ENCODE measurements at places on chromosomes 13 and 19.
A peak's percentile ranks its signal among the peaks of the same experiment; 100 is the strongest.

- no peak for DNase-seq
Observed at GRCh38 chr13:47794963-47795362, 206.1 kb downstream of the SUCLA2 start.

DNA sequence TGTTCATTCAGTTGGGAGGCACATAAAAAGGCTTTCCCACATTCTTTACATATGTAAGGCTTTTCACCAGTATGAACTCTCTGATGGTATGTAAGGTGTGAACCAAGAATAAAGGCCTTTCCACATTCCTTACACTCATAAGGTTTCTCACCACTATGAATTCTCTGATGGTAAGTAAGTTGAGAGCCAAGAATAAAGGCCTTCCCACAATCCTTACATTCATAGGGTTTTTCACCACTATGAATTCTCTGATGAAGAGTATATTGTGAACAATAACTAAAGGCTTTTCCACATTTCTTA lies 29.3 kb downstream of the ZNF571 start:
- no peak for DNase-seq

DNA sequence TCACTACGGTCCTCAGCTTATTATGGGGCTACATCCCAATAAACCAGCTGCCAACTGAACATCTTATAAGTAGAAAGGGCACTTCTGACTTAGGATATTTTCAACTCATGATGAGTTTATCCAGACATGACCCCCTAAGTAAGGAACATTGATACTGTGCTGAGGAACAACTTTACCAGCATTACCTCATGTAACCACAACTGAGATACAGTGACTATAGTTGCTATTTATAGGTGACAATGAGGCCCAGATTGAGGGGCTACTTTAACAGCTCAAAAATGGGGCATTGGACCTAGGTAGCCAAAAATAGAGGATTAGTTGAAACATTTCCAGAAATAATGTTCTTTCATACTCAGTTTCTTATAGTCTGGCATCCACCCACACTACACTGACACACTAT lies 26.8 kb downstream of the SKA3 start:
- no peak for DNase-seq

GRCh38 chr13:35499196-35499662 lies 22.7 kb upstream of the MAB21L1 start:
- no peak for DNase-seq

DNA sequence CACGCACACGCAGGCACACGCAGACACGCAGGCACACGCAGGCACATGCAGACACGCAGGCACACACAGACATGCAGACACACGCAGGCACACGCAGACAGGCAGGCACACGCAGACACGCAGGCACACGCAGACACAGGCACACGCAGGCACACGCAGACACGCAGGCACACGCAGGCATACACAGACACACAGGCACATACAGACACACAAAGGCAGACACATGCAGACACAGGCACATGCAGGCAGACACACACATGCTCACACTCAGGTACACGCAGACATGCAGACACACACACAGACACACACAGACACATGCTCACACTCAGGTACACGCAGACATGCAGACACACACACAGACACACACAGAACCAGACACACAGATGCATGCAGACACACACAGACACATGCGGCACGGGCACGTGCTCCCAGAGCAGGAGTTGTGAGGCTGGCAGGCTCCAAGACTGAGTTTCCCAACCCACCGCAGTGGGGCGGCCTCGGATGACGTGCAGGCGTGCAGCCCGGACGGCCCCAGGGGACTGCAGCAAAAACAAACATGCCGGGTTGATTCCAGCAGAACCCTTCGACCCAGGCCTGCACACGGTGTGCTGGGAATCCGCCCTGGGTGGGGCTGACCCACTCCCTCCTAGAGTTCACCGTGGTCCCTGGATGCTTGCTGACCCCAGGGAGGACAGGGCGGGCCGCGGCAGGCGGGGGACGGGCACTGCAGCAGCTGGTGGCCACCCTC lies 100.0 kb downstream of the GADD45B start:
- DNase-seq, result no peak

DNA sequence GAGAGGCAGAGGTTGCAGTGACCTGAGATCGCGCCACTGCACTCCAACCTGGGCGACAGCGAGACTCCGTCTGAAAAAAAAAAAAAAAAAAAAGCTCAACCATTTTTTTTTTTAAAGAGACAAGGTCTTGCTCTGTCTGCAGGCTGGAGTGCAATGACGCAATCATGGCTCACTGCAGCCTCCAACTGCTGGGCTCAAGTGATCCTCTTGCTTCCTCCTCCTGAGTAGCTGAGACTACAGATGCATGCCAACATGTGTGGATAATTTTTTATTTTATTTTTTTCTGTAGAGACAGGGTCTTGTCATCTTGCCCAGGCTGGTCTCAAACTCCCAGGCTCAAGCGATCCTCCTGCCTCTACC lies 10.3 kb downstream of the EHD2 start:
- no peak for DNase-seq

GRCh38 chr19:51123802-51124201 lies 904 bp upstream of the SIGLEC9 start:
- no peak for DNase-seq

DNA sequence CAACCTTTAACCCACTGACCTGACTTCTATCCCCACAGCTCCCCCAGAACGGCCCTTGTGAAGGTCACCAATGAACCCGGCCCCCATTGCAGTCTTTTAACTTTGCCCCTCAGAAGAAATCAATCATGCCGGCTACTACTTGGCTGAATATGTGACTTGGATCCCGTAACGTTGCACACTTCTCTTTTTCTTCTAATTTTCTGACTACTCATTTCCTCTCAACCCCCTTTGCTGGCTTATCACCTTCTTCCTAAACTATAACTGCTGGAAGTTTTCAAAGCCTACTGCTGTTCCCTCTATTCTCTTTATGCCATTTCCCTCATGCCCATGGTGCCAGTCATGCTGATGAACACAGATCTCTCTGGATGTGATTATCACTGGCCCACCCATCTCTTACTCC lies 367.6 kb downstream of the DNAJC15 start:
- no peak for DNase-seq

- DNase-seq, result no peak
Observed at GRCh38 chr13:99871249-99871898, 100.2 kb downstream of the ZIC5 start.

- no peak for DNase-seq
Observed at GRCh38 chr19:18612772-18613588, at the start of gene TMEM59L. TSS of gene TMEM59L (plus strand) at chr19:18612870. CDS start at chr19:18612959, 89 bp downstream.

DNA sequence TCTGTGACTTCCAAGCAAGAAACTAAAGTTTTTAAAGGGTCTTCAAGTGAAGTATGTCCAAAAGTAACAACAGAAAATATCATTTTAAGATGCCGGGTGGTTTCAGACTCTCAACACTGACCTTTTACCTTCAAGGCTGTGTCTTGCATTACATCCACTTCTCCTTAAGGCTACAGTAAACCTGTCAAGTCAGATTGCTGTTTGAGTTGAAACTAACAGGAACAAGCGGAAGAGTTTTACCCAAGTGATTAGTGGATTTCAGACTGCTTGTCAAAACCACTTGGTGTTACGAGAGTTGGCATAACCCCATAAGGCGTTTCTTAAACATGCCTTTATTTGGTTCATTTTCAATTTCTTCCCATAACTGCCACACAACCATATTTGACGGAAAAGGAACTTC lies 283.1 kb downstream of the DCT start:
- DNase-seq, result no peak

DNA sequence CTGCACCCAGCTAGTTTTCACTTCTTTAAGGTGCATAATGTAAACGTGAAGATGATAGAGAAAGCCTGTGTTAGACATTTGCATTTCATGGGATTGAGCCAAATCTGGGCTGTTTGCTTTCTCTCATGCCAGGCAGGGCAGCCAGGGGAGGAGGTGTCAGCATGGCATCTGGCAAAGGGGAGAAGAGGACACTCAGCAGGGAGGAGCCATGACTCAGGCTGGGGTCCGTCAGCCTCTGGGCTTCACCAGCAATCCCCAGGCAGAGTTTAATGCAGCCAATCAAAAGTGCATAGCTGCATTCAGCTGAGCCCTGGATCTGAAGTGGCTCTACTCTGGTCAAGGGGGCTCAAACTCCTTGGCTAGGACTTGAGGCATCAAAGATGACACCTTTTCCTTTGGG lies 23.5 kb downstream of the EBPL start:
- no peak for DNase-seq

DNA sequence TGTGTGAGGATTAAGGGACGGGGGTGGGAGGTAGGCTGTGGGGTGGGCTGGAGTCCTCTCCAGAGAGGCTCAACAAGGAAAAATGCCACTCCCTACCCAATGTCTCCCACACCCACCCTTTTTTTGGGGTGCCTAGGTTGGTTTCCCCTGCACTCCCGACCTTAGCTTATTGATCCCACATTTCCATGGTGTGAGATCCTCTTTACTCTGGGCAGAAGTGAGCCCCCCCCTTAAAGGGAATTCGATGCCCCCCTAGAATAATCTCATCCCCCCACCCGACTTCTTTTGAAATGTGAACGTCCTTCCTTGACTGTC lies 5.5 kb downstream of the FOSB start:
- no peak for DNase-seq

GRCh38 chr13:44498969-44499368 lies 77.2 kb downstream of the TSC22D1 start:
- no peak for DNase-seq

DNA sequence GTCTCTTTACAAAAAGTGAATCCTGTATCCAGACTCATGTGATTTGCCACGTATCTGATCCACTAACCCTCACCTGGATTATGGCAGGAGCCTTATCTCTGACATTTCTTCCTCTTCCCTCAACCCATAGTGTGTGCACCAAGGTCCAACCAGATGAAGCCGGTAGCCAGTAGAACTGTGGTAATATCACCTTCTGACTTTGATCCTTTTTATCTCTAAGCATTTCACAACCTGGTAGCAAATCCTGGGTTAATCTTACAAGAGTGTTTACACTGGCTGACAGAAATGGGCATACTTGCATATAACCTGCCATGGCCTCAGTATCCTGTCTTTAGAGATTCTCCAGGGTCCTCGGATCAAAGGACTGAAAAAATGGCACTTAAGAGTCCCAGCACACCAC lies 1.9 kb downstream of the ZNF417 start:
- no peak for DNase-seq

DNA sequence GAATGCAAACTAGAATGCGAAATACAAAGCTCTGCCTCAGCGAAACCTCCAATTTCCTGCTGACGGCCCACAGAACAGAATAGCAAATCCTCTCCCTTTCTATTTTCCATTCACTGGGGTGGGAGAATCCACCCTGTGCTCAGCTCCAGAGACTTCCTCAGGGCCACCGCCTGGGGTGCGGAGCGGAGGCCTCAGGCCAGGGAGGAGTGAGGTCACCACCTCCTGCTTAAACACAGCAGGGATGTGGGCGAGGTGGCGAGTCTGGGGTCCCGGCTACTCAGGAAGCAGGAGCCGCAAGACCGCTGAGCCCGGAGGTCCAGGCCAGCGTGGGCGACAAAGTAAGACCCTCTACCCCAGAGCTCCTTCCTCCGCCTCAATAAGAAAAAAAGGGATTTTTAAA lies 666 bp upstream of the ZNF320 start:
- no peak for DNase-seq

DNA sequence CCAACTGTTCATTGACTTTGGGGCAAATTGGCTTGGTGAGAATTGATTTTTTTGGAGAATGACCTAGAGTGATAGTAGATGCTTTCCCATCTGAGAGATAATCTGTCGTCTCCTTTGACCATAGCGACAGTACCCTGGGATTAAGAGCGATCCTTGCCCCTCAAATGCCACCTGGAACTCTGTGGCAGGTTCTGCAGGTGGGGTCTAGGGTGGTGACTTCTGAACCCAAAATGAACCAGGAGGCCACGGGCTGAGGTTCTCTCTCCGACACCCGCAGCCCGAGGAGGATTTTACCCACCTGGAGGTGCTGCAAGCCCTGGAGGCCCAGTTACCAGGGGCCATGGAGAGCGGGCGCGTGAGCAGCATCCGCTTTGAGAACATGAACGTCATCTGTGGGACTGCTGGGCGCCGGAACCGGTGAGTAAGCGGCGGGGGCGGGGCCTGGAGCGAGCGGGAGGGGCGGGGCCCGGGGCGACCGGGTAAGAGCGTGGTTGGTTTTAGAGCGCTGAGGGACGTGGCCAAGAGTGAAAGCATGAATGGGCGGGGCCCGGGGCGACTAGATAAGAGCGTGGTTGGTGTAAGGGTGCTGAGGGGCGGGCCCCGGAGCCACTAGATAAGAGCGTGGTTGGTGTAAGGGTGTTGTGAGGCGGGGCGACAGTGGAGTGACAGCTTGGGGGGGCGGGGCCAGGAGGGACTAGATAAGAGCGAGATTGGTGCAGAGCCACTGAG lies 8.6 kb downstream of the C19orf81 start:
- peak; percentile 89 for DNase-seq

DNA sequence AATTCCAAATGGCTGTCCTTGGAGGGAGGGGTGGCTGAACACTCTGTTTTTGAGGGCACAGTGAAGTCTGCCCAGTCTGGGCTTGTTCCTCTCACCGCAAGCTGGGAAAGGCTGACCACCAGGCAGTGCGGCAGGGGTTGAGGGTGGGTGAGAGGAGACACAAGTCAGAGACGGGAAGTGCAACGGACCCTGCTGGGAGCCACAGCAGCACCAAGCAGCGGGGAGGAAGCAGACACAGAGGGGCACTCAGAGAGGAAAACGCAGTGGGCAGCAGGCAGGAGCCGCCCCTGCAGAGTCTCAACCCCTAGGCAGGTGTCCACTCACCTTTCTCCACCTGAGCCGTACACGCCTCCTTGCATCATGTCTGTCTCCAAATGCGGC lies 15.6 kb downstream of the AKAP8L start:
- no peak for DNase-seq

- peak; percentile 18 for DNase-seq
Observed at GRCh38 chr19:31372246-31372781, 23.1 kb upstream of the TSHZ3 start.

DNA sequence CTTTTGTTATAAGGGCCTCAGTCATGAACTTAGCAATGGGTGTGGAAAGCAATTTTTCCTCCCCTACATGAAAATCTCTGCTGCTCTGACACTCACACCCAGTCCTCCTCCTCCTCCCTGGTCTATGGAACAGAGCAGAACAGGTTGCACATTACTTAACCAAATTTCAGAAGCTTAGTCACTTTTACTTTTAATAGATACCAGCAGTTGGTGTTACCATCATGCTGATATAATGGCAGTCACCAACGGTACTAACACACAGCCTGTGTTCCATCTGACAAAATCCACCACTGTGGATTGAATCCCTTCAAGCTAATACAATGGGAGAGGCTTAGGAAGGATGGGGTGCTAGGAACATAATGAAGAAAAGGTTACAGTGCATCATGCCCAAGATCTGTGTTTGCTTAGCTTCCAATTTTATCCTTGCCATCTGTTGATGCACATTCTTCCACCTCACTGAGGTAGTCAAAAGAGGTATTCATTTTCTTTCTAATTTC lies 9.8 kb downstream of the TPT1 start:
- DNase-seq, result no peak
